Activated CD4-positive, alpha-beta memory T cell treated with anti-CD3 and anti-CD28 coated beads, Interleukin-2, amount 10 ng/mL, durations not matched to agents 7 days and 5 days (primary cell): ENCODE measurements at places on chromosomes 11 and 22. TPM values are rescaled to one million over a fixed set of nuclear protein-coding genes. Genes with fewer than 3 reads are reported as not detected.
A peak's percentile ranks its signal among the peaks of the same experiment; 100 is the strongest.

Gene KIRREL3
- not detected for total RNA-seq

Gene PRSS23
- 4.0 TPM for total RNA-seq

Gene OMP
- not detected for total RNA-seq

Gene GRIA4
- total RNA-seq: not detected

Gene PIH1D2
- 0.18 TPM for total RNA-seq

Gene PNPLA3
- total RNA-seq: not detected

- peak; percentile 12 for DNase-seq
These were observed 112.7 kb upstream of the OR4B1 start for GRCh38 chr11:48103621-48104567.

DNA sequence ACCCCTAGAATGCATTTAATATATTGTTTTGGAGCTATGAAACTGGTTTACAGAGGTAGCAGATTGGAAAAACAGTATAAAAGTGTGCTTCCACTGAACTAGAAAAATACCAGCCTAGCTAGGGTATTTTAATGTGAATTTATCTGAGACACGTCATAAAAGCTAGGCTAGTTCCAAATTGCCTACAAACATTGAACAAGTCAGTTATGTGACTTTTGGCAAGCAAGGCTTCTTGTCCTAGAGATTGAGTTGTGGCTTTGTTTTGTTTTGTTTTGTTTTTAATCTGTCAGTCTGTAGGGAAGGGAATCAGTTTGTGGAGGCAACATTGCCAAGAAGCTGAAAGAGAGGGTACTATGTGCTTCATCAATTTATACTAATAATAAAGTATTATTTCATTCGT lies 24.2 kb downstream of the RTN3 start:
- no peak for DNase-seq

- DNase-seq: no peak
These were observed 122.5 kb downstream of the MIAT start for GRCh38 chr22:26779929-26780328.

DNA sequence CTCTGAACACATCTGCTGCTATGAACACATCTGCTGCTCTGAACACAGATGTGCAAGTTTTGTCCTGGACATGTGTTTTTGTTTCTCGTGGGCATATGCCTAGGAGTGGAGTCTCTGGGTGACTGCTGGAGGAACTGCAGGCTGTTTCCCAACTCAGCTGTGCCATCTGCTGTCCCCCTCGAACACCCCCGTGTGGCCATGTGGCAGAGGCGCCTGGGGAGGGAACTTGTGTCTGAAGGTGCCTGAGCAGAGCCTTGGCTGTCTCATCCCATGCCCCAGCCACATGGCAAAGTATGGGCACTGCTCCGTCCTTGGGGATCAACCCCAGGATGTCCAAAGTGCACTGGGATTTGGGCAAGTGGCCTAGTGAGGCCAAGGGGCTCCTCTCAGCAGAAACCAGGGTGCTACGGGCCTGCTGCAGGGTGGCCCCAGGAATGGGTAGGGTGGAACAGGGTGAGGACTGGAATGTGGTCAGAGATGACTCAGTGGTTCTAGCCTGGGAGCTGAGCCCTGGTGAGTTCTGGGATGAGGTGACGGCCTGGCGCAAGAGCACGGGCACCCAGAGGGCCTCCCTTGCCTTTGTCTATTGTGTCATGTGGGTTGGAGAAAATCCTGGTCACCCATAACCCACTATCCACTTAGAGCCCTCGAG lies 14.7 kb downstream of the GATD1 start:
- no peak for DNase-seq

GRCh38 chr11:69413015-69413801 lies 68.3 kb upstream of the LINC01488 start:
- no peak for DNase-seq

GRCh38 chr22:28268171-28268570 lies 349.1 kb upstream of the PITPNB start:
- DNase-seq: no peak

DNA sequence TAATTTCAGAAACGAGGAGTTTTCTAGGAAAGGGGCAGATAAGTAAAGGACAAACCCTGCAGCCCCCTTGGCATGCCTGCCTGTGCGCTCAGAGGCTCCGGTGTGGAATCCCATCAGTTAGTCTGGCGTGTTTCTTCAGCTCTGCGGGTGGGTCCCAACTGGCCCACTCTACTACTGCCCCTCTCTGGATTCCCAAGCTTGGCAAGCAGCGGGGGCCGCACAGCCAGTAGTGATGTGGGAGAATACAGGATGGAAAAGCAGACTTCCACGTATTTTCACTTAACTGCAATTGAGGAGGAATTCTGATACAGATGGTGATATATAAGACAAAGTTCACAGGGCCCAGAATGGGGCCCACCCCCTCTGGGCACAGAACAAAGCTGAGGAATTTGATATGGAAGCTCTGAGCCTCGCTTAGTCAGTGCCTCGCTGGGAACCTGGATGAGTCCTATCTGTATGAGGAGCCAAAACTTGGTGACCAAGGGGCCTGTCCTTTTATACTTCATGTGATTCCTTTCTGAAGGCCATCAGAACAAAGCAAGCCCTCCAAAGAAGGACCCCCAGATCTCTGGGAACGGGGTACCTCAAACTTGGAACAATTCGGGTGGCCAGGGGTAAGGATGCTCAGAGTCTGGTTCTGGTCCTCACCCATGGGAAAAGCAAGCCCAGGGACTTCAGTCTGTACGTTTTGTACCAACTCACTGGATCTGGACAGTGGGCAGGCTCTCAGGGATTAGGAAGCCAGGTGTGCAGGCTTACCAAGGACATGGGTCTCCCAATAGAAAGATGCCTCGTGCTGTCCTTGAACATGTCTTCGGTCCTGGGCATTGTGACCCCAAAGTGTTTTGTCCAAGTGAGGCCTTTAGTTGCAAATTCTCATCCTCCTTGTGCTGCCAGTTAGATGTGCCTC lies 26.0 kb downstream of the RELT start:
- DNase-seq: no peak

GRCh38 chr11:14443638-14444037 lies 56.0 kb downstream of the COPB1 start:
- DNase-seq: no peak

GRCh38 chr11:124917115-124917637 lies 1.9 kb upstream of the HEPN1 start:
- DNase-seq: no peak

- DNase-seq: no peak
These were observed 9.5 kb downstream of the IGHMBP2 start for GRCh38 chr11:68913188-68913587.

DNA sequence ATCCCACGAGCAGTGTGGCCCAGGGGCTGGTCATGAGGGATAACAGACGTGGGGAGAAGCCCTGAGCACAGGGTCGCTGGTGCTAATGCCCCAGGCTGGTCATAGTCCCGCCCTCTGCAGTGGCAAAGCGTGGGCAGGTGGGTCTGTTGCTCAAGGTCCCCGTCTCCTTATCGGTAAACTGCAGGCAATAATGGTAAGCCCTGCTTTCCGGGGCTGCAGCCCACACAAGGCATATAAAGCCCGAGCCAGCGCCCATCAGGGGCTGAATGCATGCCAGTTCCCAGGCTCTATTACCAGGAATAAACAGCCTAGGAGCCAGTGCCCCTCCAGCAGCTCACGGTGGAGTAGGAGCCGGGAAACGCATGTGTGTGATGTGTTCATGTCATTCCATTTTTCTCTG lies 261.0 kb downstream of the BRD1 start:
- no peak for DNase-seq

- no peak for DNase-seq
These were observed 22.5 kb upstream of the CYP2R1 start for GRCh38 chr11:14914536-14914935.

- DNase-seq: no peak
These were observed 35.0 kb upstream of the HIPK3 start for GRCh38 chr11:33222052-33222750.

DNA sequence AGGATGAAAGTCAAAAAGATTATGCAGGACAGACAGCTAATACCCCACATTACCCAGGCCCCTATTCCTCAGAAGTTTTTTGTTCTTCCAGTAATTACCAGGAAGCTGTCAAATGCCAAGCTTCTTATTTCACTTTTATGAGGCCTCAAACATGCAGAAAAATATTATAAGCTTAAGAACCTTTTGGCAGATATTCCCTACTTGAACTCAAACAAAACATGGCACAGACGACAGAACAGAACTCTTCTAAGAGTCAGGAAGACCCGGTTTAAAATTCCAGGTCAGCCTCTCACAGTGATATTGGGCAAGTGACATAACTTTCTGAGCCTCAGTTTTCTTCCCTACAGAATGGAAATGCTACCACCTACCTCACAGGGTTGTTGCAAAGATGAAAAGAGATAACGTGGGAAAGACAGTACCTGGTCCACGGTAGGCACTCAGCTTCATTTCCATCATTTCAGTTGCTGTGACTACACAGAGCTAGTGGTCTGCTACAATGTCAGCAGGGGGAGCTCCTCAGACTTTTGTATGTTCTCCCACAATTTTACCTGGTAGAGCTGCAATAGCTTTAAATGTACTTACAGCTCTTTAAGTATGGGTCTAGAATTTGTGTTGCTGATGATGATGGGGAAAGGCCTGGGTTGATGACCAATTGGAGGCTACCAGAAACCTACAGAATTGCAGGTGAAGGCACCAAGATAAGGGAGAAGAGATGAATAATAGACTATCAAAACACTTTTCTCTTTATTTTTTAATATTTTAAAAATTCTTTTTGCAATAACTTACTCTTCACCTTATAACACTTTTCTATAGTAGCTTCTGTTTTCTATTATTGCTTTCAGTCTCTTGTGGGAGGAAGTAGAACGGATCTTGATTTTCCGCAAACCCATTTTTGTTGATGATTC lies 98.3 kb upstream of the CHRM4 start:
- DNase-seq: peak; percentile 36

- DNase-seq: no peak
These were observed 6.1 kb downstream of the P2RY2 start for GRCh38 chr11:73223998-73224730.

GRCh38 chr11:130786586-130786985 lies 129.7 kb downstream of the SNX19 start:
- no peak for DNase-seq
